ENCODE measurements at places on chromosomes 2 and 18.
A peak's percentile ranks its signal among the peaks of the same experiment; 100 is the strongest.

- H3K4me3 ChIP-seq, result no peak overlapping the region
- DNase-seq, result no peak
- no peaks in the 10 kb centered on the region for H3K27me3 ChIP-seq
- H3K36me3 ChIP-seq, result no peaks in the 10 kb centered on the region
Observed at GRCh38 chr2:223641082-223641481, 38.9 kb upstream of the SCG2 start.

- no peak overlapping the region for H3K4me3 ChIP-seq
- H3K36me3 ChIP-seq, result no peaks in the 10 kb centered on the region
- no peaks in the 10 kb centered on the region for H3K27me3 ChIP-seq
- peak; percentile 22 for DNase-seq
- peak overlapping the region; percentile 52 for H3K27ac ChIP-seq
- peaks cover 8% of the 10 kb centered on the region for H3K4me1 ChIP-seq
Observed at GRCh38 chr2:99066075-99066958, 75.2 kb upstream of the C2orf15 start.

GRCh38 chr2:21599417-21599816 is 475.6 kb downstream of the TDRD15 start:
- DNase-seq, result no peak
- H3K4me1 ChIP-seq, result no peaks in the 10 kb centered on the region
- no peak overlapping the region for H3K27ac ChIP-seq
- no peaks in the 10 kb centered on the region for H3K36me3 ChIP-seq
- H3K27me3 ChIP-seq, result no peaks in the 10 kb centered on the region
- H3K4me3 ChIP-seq, result no peak overlapping the region

DNA sequence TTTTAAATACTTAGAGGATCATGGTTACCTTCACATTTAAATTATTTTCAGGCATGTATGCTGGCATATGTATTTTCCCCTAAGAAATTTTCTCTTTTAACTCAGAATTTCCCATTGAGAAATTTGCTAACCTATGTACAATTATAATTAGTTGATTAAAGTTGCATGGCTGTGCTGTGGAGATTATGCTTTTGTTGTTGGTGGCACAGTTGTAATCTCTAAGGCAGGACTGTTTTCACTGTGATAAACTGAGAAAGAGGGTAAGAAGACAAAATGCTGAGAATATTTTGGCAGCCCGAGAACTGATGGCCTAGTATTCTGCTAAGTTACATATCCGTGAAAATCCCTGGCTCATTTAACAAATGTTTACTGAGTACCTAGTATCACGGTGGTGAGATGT is 1.4 kb downstream of the VRK2 start:
- DNase-seq, result no peak
- H3K36me3 ChIP-seq, result no peaks in the 10 kb centered on the region
- no peak overlapping the region for H3K4me3 ChIP-seq
- peaks cover 18% of the 10 kb centered on the region for H3K4me1 ChIP-seq
- H3K27ac ChIP-seq, result peak overlapping the region; percentile 84
- H3K27me3 ChIP-seq, result no peaks in the 10 kb centered on the region

DNA sequence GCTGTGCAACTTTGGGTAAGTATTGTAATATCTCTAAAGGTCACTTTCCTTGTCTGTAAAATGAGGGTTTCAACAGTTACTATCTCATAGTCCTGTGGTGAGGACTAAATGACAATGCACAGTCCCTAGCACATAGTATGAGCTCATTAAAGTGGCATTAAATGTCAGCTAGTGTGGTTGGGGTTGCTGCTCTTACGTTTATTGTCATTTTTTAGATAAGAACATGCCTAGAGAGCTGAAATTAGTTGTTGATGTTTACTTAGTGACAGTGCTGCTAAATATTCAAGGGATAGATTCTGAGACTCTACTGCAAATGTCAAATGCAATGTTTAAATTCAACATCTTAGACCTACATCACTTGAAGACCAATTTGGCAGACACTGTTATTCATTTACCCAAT is 356.1 kb upstream of the ETAA1 start:
- DNase-seq, result no peak
- H3K36me3 ChIP-seq, result no peaks in the 10 kb centered on the region
- H3K4me3 ChIP-seq, result no peak overlapping the region
- H3K4me1 ChIP-seq, result no peaks in the 10 kb centered on the region
- no peaks in the 10 kb centered on the region for H3K27me3 ChIP-seq

GRCh38 chr2:86297382-86298147 is 39.9 kb downstream of the REEP1 start:
- no peaks in the 10 kb centered on the region for H3K27me3 ChIP-seq
- H3K4me1 ChIP-seq, result no peaks in the 10 kb centered on the region
- H3K4me3 ChIP-seq, result no peak overlapping the region
- DNase-seq, result no peak
- no peak overlapping the region for H3K27ac ChIP-seq

DNA sequence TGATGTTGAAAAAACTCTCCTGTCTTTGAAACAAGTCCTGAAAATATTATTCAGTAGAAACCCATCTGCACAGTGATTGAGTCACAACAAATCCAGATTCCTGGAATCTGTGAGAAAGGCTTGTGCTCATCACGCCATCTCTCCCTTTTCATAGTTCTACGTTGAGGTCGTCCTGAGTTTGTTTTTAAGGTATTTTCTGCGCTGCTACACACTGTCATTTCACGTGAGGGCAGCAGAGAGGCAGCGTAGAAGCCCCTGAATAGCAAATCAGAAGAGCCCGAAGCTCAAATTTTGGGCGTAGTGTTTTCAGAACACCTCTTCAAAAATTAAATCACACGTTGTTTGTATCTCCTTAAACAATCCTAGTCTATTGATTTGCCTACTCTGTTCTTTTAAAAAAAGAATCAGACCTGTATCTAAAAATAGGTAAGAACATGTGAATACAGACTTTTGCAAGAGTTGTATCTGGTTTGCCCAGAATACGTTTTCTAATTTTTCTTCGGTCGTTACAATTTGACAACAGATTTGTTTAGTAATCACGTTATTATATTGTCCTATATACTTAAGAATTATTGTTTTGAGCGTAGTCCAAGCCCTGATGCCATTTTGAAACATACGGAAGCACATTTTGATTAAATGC is 61.6 kb upstream of the SLC38A11 start:
- H3K4me3 ChIP-seq, result no peak overlapping the region
- H3K27me3 ChIP-seq, result no peaks in the 10 kb centered on the region
- no peak overlapping the region for H3K27ac ChIP-seq
- no peaks in the 10 kb centered on the region for H3K36me3 ChIP-seq
- DNase-seq, result no peak
- no peaks in the 10 kb centered on the region for H3K4me1 ChIP-seq

GRCh38 chr2:239666053-239666854 is 265.4 kb upstream of the HDAC4 start:
- H3K27ac ChIP-seq, result no peak overlapping the region
- no peaks in the 10 kb centered on the region for H3K4me1 ChIP-seq
- DNase-seq, result no peak

- no peak overlapping the region for H3K27ac ChIP-seq
- H3K4me3 ChIP-seq, result no peak overlapping the region
- no peaks in the 10 kb centered on the region for H3K36me3 ChIP-seq
- H3K4me1 ChIP-seq, result no peaks in the 10 kb centered on the region
- no peaks in the 10 kb centered on the region for H3K27me3 ChIP-seq
Observed at GRCh38 chr2:8608411-8608954, 73.4 kb upstream of the ID2 start.

DNA sequence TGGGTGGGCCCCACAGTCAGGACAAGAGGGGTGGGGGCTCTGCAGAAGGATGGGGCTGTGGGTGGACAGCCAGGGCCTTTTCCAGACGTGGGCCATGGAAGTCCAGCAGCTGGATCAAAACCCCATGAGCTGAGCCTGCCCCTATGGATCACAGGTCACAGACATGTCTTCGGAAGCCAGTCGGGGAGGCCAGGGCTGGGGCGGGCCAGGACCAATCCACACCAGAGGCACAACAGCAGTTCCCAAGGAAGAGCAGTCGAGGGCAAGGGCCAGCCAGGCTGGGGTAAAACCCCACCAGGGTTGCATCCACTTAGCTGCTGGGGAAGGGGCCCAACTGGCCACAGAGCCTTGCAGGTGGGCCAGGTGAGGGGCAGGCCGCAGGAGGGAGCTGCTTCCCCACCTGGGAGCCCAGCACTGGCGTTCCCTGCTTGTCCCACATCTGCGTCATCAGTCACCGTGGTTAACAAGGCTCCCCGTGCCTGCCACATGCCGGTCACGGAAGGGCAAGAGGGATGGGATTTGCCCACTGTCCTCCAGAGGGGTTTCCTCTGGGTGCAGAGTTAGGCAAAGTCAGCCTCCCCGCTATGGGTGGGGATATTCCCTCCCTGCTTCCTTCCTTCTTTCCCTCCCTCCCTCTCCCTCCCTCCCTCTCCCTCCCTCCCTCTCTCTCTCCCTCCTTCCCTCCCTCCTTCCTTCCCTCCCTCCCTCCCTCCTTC is 46.4 kb upstream of the ODC1 start:
- no peak overlapping the region for H3K27ac ChIP-seq
- H3K4me1 ChIP-seq, result peaks cover 20% of the 10 kb centered on the region
- H3K36me3 ChIP-seq, result no peaks in the 10 kb centered on the region
- H3K27me3 ChIP-seq, result no peaks in the 10 kb centered on the region

- H3K36me3 ChIP-seq, result no peaks in the 10 kb centered on the region
- H3K4me1 ChIP-seq, result no peaks in the 10 kb centered on the region
- H3K27me3 ChIP-seq, result no peaks in the 10 kb centered on the region
- no peak overlapping the region for H3K27ac ChIP-seq
- no peak for DNase-seq
Observed at GRCh38 chr18:59610546-59611140, 86.6 kb downstream of the CCBE1 start.

GRCh38 chr2:215071676-215072075 is 66.8 kb downstream of the ABCA12 start:
- no peaks in the 10 kb centered on the region for H3K36me3 ChIP-seq
- no peaks in the 10 kb centered on the region for H3K4me1 ChIP-seq
- H3K27me3 ChIP-seq, result no peaks in the 10 kb centered on the region
- no peak overlapping the region for H3K4me3 ChIP-seq
- DNase-seq, result no peak
- no peak overlapping the region for H3K27ac ChIP-seq

- H3K4me3 ChIP-seq, result no peak overlapping the region
- H3K36me3 ChIP-seq, result no peaks in the 10 kb centered on the region
- no peak overlapping the region for H3K27ac ChIP-seq
- no peak for DNase-seq
- H3K27me3 ChIP-seq, result no peaks in the 10 kb centered on the region
Observed at GRCh38 chr2:180238729-180239128, 231.6 kb upstream of the CWC22 start.

- H3K4me1 ChIP-seq, result no peaks in the 10 kb centered on the region
- no peak overlapping the region for H3K27ac ChIP-seq
- H3K27me3 ChIP-seq, result no peaks in the 10 kb centered on the region
- no peaks in the 10 kb centered on the region for H3K36me3 ChIP-seq
- H3K4me3 ChIP-seq, result no peak overlapping the region
Observed at GRCh38 chr18:69737851-69738250, 209.8 kb downstream of the CD226 start.

DNA sequence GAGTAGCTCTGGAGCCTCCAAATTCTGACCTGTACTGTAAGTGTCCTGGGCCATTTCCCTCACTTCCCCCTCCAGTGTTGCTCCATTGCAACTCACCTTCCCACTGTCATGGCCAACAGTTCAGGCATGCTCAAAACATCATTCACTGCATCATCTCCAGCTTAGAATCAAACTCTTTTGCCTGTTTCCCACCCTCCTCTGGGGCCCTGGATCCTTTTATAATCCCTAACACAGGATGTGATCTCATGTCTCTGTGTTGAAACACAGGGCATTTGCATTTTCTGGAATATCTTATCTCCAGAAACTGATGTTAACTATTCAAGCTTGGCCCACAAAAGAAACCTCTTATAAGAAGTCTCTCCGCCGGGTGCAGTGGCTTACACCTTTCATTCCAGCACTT is 3.0 kb downstream of the DPP4 start:
- H3K4me3 ChIP-seq, result no peak overlapping the region
- peaks cover 28% of the 10 kb centered on the region for H3K4me1 ChIP-seq
- H3K36me3 ChIP-seq, result no peaks in the 10 kb centered on the region
- no peak overlapping the region for H3K27ac ChIP-seq

- H3K27ac ChIP-seq, result no peak overlapping the region
- no peak overlapping the region for H3K4me3 ChIP-seq
- DNase-seq, result no peak
- no peaks in the 10 kb centered on the region for H3K36me3 ChIP-seq
- H3K4me1 ChIP-seq, result no peaks in the 10 kb centered on the region
Observed at GRCh38 chr2:23707096-23707495, 219.8 kb downstream of the ATAD2B start.

GRCh38 chr2:31282634-31283033 is 48.7 kb downstream of the EHD3 start:
- no peaks in the 10 kb centered on the region for H3K27me3 ChIP-seq
- H3K4me1 ChIP-seq, result no peaks in the 10 kb centered on the region
- no peak overlapping the region for H3K27ac ChIP-seq
- no peak overlapping the region for H3K4me3 ChIP-seq
- no peaks in the 10 kb centered on the region for H3K36me3 ChIP-seq

DNA sequence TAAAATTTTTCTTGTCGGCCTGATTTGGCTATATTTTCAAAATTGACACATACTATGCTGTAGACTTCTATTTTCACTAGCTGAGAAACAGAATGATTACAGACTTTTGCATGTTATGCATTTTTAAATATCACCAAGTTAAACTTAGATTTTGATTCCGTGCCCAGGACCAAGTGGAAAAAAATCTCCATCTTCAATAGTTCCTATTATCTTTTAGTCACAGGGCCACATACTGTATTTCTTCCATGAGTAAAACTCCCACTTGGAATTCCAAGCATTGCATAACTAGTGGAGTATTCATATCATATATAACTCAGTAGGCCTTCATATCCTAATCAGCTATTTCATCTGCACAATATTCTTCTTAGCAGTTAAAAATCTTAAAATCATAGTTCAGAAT is 470.9 kb downstream of the ARHGAP15 start:
- no peaks in the 10 kb centered on the region for H3K27me3 ChIP-seq
- no peaks in the 10 kb centered on the region for H3K36me3 ChIP-seq
- no peak for DNase-seq
- H3K4me3 ChIP-seq, result no peak overlapping the region

DNA sequence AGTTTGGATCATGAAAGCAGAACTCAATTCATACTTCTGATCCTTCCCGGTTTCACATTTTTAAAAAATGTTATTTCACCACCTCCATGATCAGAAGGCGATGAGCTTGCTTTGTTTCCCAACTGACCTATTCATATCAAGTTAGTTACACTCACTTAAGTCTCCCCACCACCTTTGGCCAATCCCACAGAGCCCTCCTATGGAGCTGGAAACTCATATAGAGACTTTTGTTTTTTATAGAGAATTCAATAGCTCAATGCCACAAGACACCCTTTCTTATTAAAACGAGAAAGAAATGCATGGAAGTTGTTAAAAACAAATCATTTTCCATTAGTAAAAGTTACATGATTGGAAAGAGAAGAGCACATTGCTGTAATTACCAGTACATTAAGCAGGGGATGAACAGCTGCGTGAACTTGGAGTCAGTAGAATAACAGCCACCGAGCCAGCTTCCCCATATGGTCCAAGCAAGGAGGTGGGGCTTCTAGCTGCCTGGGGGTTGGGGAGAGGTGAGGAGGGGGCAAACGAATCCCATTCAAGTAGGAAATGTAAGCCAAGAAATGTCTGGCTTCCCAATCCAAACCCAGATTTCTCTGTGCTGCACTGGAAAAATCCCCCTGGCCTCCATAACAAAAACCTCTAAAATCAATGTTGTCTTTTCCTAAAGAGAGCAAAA is 614.5 kb downstream of the IRS1 start:
- H3K27ac ChIP-seq, result no peak overlapping the region
- no peak for DNase-seq
- H3K27me3 ChIP-seq, result no peaks in the 10 kb centered on the region
- no peaks in the 10 kb centered on the region for H3K4me1 ChIP-seq

Data from naive thymus-derived CD4-positive, alpha-beta T cell (primary cell).